ENCODE measurements at places on chromosomes 7 and 10.
A peak's percentile ranks its signal among the peaks of the same experiment; 100 is the strongest.

DNA sequence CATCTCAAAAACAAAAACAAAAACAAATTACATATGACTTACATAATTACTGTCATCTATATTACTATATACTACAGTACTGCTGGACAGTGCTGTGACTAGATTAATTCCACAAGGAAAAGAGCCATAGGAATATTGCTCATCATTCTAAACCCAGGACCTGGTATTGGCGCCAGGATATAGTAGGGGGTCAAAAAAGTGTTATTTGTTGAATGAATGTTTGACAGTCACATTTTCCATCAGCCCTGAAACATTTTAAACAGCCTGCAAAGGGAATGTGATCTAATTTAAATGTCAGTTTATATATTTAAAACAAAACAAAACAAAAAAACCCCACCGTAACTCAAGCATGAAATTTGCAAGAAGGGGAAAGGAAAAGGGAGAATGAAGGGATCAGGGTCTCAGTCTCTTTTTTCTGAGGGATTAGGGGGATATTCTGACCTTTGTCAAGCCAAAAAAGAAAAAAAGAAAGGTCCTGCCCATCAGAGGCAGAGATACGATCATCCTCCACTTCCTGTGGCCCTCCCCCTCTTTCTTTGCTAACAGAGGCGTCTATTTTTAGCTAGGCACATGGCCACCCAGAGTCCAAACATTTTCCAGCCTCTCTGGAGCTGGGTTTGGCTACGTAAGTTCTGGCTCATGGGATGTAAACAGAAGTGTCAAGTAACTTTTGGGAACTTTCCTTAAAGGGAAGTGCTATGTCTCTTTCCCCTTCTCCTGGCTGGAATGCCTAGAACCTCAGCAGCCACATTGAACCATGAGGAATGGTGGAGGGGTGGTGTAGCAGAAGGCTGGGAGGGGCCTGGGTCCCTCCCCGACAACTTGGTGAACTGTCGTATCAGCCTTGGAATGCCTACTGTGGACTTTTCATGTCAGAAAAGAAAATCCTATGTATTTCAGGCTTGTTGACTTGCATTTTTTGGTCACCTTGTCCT is 44.6 kb upstream of the DLG5 start:
- no peak for DNase-seq
- no peak overlapping the region for H3K27ac ChIP-seq
- H3K4me1 ChIP-seq: peaks cover 7% of the 10 kb centered on the region
- no peaks in the 10 kb centered on the region for H3K27me3 ChIP-seq
- H3K4me3 ChIP-seq: no peak overlapping the region
- H3K36me3 ChIP-seq: peaks cover 9% of the 10 kb centered on the region

DNA sequence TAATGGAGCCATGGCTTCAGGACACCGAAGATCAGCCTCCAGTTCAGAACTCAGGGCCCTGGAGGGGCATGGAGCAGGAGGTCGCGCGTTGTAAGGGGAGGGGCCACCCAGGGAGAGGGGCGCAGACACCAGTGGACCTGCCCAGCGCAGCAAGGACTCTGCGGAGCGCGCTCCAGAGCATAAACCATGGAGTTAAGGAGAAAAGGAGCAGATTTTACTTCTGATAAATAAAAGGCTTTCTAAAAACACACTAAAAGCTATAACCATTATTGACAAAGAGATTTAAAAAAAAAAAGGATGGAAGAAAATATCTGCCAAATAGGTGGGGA is 10.5 kb downstream of the CALY start:
- no peak overlapping the region for H3K4me3 ChIP-seq
- no peak for DNase-seq
- peaks cover 43% of the 10 kb centered on the region for H3K27me3 ChIP-seq
- H3K4me1 ChIP-seq: peaks cover 30% of the 10 kb centered on the region
- no peaks in the 10 kb centered on the region for H3K36me3 ChIP-seq
- no peak overlapping the region for H3K27ac ChIP-seq

DNA sequence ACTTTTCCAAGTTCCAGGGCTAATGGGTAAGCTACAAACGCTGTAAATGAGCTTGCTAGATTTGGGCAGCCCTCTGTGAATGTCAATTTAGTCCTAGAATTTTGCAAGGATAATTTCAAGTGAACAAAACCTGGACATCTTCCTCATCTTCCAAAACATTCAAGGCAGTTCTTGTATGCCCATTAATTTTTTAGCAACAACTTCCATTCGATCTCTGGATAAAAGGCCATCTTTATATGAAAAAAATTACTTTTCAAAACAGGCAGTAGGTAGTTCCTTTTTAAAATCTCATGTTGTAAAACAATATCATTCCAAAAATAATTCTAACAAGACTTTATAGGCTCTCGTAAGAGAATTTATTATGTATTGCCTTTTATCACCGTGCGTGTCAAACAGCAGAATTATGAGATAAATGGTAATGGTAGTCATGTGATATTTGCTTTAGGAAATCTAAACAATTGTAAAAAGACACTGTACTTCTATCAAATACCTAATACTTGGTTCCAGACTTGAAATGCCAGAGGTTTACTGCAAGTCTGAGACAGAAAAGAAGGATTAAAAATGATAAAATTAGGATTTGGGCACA is 143.7 kb upstream of the NRP1 start:
- H3K27ac ChIP-seq: no peak overlapping the region
- H3K4me1 ChIP-seq: no peaks in the 10 kb centered on the region
- H3K27me3 ChIP-seq: no peaks in the 10 kb centered on the region
- DNase-seq: no peak
- H3K36me3 ChIP-seq: no peaks in the 10 kb centered on the region
- no peak overlapping the region for H3K4me3 ChIP-seq

GRCh38 chr10:132188331-132188730 is 1.6 kb downstream of the DPYSL4 start:
- peaks cover 21% of the 10 kb centered on the region for H3K27me3 ChIP-seq
- DNase-seq: no peak
- H3K27ac ChIP-seq: no peak overlapping the region
- no peak overlapping the region for H3K4me3 ChIP-seq

GRCh38 chr7:44646921-44647636 is 40.7 kb downstream of the OGDH start:
- H3K4me1 ChIP-seq: peaks cover 4% of the 10 kb centered on the region
- no peak for DNase-seq
- no peaks in the 10 kb centered on the region for H3K27me3 ChIP-seq
- H3K27ac ChIP-seq: no peak overlapping the region
- peaks cover 63% of the 10 kb centered on the region for H3K36me3 ChIP-seq

DNA sequence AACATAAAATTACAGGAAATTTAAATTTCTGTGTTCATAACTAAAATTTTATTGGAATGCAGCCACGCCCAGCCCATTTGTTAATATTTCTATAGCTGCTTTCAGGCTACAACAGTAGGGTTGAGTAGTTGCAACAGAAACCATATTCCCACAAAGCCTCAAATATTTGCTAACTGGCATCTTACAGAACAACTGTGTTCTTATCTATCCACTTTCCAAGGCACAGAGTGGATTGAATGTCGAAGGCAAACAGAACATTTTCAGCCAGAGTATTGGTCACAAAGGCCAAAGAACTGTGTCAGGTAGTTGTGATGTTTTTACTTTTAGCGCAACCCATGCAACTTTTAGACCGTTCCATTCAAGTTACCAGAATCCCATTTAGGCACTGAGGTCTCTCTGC is 51.1 kb upstream of the OPN4 start:
- no peaks in the 10 kb centered on the region for H3K27me3 ChIP-seq
- no peak for DNase-seq
- H3K4me3 ChIP-seq: no peak overlapping the region

- DNase-seq: no peak
- H3K4me1 ChIP-seq: no peaks in the 10 kb centered on the region
- H3K27ac ChIP-seq: no peak overlapping the region
- no peaks in the 10 kb centered on the region for H3K27me3 ChIP-seq
- H3K36me3 ChIP-seq: peaks cover 4% of the 10 kb centered on the region
Measured at GRCh38 chr7:129348023-129348740, 86.0 kb upstream of the STRIP2 start.

DNA sequence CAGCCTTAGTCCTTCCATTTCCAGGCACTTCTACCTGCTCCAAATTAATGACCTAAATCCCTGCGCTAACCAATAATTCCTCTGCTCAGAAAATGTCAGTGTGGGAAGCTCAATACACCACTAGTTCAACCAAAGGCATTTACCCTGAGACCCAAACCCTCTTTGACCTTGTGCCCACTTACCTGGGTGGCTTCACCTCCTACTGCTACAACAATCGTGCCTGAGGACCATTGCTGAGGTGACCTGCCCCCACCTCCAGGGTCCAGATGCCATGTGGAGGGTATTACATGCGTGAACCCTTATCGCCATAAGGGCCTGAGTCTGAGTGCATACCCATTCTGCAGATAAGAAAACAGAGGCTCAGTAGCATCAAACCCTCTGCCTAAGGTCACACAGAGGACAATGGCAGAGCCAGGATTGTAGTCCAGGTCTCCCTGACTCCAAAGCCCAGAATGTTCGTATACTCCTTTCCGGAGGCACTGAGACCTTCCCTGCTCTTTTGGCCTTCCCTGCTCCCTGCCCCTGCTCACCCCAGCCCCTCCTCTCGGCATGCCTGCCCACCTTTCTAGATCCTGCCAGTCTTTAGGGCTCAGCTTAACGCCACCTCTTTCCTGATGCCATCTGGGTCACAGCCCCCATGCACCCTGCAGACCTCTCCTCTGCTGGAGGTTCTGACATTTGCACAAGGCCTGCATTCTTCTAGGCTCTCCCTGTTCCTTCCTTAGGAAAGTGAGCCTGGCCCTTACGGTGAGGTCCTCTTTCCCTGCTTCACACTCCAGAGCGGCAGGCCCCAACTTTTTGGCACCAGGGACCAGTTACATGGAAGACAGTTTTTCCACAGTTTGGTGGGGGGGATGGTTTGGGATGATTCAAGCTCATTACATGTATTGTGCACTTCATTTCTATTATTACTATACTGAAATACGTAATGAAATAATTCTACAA is 94.9 kb downstream of the CHST15 start:
- no peaks in the 10 kb centered on the region for H3K36me3 ChIP-seq
- no peak overlapping the region for H3K27ac ChIP-seq
- peak; percentile 2 for DNase-seq
- H3K4me1 ChIP-seq: peaks cover 17% of the 10 kb centered on the region
- H3K27me3 ChIP-seq: peaks cover 14% of the 10 kb centered on the region

DNA sequence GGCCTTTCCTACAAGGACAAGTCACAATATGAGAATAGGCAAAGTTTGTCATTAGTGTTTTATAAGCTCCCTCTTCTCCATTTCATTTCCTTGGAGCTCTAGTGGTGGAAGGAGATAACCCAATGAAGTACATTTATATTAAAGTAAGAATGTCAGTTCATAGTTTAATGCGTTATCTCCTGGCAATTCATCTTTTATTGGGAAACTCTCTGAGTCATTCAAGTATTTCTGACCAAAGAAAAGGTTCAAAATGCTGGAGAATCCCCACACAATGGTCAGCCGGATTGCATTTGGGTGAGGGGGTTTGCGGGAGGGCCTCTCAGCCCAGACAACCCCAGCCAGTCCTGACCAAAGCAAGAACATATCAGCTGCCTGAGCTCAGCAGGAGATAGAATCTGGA is 321.5 kb upstream of the NRP1 start:
- H3K27ac ChIP-seq: no peak overlapping the region
- no peak overlapping the region for H3K4me3 ChIP-seq
- H3K36me3 ChIP-seq: no peaks in the 10 kb centered on the region
- no peak for DNase-seq
- no peaks in the 10 kb centered on the region for H3K27me3 ChIP-seq
- no peaks in the 10 kb centered on the region for H3K4me1 ChIP-seq

DNA sequence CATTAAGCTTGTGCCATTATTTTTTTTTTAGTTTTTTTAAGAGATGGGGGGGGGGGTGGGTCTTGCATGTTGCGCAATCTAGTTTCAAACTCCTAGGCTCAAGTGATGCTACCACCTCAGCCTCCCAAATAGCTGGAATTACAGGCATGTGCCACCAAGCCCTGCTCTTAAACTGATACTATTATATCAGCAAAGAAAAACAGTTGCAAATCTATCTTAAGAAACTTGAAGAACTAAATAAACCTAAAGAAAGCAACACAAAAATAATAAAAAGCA is 47.5 kb downstream of the BRAF start:
- H3K27ac ChIP-seq: no peak overlapping the region
- no peak for DNase-seq
- no peak overlapping the region for H3K4me3 ChIP-seq
- no peaks in the 10 kb centered on the region for H3K27me3 ChIP-seq

DNA sequence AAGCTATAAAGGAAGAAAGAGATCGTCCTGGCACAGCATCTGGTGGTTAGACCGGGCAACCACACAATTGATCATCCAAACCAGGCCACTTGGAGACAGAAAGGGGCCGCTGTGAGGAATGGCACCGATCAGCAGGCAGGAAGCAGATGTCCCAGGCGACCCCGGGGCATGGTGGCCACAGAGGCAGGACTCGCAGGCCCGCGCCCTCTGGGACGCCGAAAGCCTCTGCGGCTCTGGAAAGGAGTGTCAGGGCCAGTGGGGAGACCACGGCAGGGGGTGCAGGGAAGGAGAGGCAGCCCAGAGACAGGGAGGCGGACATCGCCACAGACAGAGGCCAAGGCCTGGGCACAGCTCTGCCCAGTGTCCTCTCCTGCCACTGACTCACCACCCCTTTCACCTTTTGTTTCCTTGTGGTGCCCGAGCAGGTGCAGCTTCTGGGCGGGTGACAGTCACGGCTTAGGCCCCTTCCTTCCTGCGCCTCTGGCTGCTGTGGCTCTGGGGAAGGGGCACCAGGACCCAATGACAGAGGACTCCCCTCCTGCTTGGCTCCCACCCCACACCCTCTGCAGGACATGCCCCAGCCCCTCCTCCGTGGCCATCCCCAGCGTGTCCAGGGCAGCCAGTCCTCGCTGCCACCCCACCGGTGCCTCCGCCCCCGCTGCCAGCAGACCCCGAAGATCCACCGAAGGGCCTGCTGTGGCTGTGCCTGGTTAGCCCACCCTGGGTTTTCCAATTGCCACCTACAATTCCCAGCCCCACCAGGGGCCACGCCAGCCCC is 10.9 kb downstream of the STK32C start:
- no peaks in the 10 kb centered on the region for H3K27me3 ChIP-seq
- H3K4me3 ChIP-seq: no peak overlapping the region
- H3K27ac ChIP-seq: no peak overlapping the region
- H3K4me1 ChIP-seq: peaks cover 6% of the 10 kb centered on the region
- no peaks in the 10 kb centered on the region for H3K36me3 ChIP-seq

- no peaks in the 10 kb centered on the region for H3K36me3 ChIP-seq
- H3K27me3 ChIP-seq: no peaks in the 10 kb centered on the region
- H3K4me1 ChIP-seq: peaks cover 11% of the 10 kb centered on the region
- peak overlapping the region; percentile 63 for H3K4me3 ChIP-seq
- H3K27ac ChIP-seq: no peak overlapping the region
- DNase-seq: no peak
Measured at GRCh38 chr7:32941681-32942414, 15.4 kb upstream of the FKBP9 start.

- no peaks in the 10 kb centered on the region for H3K36me3 ChIP-seq
- no peak for DNase-seq
- no peaks in the 10 kb centered on the region for H3K4me1 ChIP-seq
- H3K27me3 ChIP-seq: no peaks in the 10 kb centered on the region
- no peak overlapping the region for H3K27ac ChIP-seq
- H3K4me3 ChIP-seq: no peak overlapping the region
Measured at GRCh38 chr7:147721962-147722830, 868.4 kb upstream of the C7orf33 start.

- no peak for DNase-seq
- peaks cover 5% of the 10 kb centered on the region for H3K4me1 ChIP-seq
- H3K27me3 ChIP-seq: no peaks in the 10 kb centered on the region
- no peaks in the 10 kb centered on the region for H3K36me3 ChIP-seq
- H3K27ac ChIP-seq: no peak overlapping the region
- H3K4me3 ChIP-seq: no peak overlapping the region
Measured at GRCh38 chr7:29332042-29332811, 137.7 kb downstream of the CHN2 start.

- H3K27me3 ChIP-seq: no peaks in the 10 kb centered on the region
- H3K27ac ChIP-seq: no peak overlapping the region
- DNase-seq: no peak
Measured at GRCh38 chr7:2621061-2621828, 10.5 kb upstream of the TTYH3 start.

All from CD4-positive, alpha-beta T cell (primary cell).